Neural progenitor cell (in vitro differentiated cells): ENCODE measurements at places on chromosomes 7 and 10. TPM values are rescaled to one million over a fixed set of nuclear protein-coding genes. Genes with fewer than 3 reads are reported as not detected.

DNA sequence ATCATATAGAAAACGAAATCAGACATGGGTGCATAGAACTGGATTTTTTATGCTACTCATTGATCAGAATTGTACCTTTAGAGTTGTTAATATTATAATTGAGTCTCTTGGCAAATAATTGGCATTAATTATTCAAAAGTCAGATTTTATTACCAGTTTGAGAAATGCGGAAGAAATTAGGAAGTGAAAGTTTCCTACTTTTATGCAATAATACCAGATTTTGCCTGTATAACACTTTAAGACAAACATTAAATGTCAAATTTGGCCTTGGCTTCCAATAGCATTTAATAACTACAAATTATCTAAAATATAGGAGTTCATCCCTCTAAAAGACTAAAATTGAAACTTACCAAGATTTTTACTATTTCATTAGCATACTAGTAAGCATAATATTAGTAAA is 6.8 kb upstream of the TFEC start:
- no peak for DNase-seq

SPDYE2 gene
- total RNA-seq = not detected in 2 replicates

DNA sequence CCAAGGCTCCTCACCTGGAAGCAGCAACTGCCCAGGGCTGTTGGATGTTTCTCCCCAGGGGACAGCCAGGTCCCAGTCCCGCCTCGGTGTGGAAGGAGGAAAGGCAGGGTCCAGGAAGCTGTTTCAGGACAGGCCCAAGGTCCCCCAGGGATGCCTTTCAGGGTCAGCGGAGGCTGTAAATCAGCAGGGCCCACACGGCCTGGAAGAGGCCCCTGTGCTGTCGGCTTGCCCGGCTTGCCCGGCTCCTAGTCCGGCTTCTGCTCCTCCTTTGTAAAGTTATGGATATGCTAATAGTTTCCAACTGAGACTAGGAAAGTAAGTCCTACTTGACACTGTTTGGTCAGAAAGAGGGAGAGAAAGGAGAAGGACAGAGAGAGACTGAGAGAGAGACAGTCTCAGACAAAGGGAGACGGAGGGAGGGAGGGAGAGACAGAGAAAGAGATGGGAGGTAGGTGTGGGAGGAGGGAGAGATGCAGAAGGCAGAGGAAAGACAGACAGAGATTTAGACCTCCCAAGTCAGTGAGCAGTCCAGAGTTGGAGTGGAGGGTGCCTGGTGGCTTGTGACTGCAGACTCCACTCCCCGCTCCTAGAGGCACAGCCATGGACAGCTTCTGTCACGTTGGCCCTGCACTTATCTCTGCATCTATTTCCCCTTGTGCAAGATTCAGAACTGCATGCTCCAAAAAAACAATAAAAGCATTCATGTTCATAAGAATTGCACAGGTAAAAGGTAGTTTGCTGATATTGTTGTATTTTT is 10.5 kb downstream of the IKZF1 start:
- no peak for DNase-seq

PHF14 gene
- 53.1 and 80.4 TPM in 2 replicates for total RNA-seq

GRCh38 chr10:128816726-128817125 is 650.3 kb upstream of the MGMT start:
- DNase-seq = no peak

GPER1 gene
- 1.2 and 1.3 TPM in 2 replicates for total RNA-seq

TAS2R38 gene
- total RNA-seq = not detected in 2 replicates

DNA sequence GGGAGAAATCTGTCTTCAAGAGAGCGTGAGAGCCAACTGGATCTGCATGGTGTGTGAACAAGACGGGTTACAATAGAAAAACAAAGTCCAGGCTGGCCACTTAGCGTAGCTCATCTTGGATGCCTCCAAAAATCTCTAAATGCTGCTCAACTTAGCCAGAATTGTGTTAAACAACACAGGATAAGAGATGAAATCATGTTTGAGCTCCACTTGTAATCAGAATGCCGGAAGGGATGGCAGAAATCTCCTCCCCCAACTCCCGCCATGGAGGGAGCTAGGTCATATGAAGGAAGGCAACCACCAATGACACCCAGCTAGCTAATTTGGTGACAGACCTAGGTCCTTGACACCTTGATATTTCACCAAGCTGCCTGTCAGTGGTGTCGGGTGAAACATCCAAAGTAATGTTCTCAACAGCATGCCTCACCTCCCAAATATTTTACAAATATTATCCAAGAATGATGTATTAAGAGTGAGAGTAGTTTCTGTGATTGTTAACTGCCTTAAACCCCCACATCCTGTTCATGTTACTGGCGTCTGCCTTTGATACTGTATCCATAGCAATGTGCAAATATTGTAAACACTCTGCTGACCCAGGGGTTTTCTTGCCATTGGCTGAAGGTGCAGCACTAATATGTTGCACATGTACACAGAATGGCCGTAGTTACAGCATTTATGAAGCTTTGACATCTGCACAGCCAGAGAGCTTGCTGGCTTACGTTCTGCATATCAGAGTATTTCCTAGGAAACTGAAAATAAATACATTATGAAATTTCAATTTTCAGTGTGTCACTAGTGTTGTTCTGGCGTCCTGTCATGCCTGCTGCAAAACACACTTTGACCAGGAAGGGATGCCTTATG is 25.8 kb downstream of the TMEM254 start:
- DNase-seq = no peak

GRCh38 chr10:82969405-82969804 is 1094.4 kb downstream of the NRG3 start:
- DNase-seq = no peak

GRCh38 chr10:42680267-42680666 is 41.9 kb upstream of the ZNF33B start:
- DNase-seq = no peak

- no peak for DNase-seq
Measured at GRCh38 chr10:78911533-78912340, 157.0 kb upstream of the ZMIZ1 start.
